ENCODE measurements at places on chromosomes 5 and 9. TPM values are rescaled to one million over a fixed set of nuclear protein-coding genes. Genes with fewer than 3 reads are reported as not detected.

DNA sequence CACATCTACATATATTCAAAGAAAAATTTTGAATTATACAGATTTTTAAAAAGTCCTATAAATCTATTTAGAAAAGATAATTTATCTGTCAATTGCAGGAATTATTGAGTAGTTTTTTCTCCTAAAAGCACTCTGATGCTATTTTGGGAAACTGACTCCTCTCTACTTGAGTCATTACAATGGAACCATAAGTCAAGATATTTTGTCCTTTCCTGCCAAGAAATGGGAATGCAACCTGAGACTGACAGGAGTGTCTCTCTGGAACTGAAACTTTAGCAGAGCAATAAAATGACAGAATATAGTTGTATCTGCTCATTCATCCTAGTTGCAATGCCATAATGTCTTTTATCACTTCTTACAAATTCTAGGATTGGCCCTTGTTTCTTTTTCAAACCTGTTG, 48.6 kb downstream of the CARTPT start:
- no peak for DNase-seq

GRCh38 chr5:111299831-111300432, 75.7 kb downstream of the CAMK4 start:
- no peak for DNase-seq

DNA sequence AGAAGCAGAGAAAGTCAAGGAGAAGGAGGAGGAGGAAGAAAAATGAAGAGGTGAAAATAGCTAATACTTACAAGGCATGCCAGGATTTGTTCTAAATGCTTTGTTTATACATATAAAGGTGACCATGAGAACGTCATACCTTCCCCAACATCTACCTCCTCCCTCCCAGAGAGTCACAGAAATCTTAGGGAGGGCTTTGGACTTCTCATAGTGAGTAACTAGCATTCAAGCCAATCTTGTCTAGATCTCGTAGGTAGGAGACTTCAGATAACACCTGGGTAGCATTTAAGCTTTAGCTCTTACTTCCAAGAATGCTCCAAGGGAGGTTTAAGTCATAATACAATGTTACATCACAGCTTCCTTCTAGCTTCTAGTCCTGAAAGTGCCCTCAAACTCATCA, 36.5 kb upstream of the GPBP1 start:
- no peak for DNase-seq

DNA sequence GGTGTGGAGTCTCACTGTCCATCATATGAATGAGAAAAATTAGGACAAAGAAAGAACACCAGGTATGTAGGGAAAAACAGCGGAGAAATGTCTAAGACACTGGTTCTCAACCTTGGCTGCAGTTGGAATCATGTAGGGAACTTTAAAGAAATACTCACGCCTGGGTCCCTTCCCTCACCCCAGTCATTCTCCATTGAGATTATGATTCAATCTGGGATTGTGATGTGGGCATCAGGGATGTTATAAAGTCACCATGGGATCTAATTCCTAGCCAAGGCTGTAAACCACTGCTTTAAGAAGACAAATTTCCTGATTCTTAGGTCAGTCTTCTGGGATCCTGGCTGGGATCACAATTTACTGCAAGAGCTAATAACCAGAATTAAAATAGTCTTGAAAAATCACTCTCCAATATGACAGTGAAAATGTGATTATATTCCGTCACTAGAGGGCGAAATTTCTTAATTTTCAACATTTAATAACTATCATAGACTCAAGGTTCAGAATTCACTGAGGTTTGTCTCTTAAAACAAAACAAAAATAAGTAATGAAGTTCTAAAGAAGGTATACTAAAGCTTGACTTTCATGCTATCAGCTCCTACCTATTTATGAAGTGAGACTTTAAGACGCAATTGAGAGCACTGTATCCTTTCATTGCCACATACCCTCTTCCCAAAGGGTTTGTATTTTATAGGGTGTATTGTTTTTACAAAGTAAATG, 60.5 kb downstream of the GLDC start:
- no peak for DNase-seq

The DAP gene
- total RNA-seq = 46.7 TPM
